ENCODE measurements at places on chromosomes 7 and 10. TPM values are rescaled to one million over a fixed set of nuclear protein-coding genes. Genes with fewer than 3 reads are reported as not detected.

NUTM2B gene
- 0.99 TPM for total RNA-seq

VSTM4 gene
- not detected for total RNA-seq

CLRN3 gene
- total RNA-seq, result not detected

STOX1 gene
- not detected for total RNA-seq

NAT16 gene
- total RNA-seq, result not detected

Data from hair follicular keratinocyte (primary cell).